ENCODE measurements at places on chromosomes 1 and 21.
A peak's percentile ranks its signal among the peaks of the same experiment; 100 is the strongest.

DNA sequence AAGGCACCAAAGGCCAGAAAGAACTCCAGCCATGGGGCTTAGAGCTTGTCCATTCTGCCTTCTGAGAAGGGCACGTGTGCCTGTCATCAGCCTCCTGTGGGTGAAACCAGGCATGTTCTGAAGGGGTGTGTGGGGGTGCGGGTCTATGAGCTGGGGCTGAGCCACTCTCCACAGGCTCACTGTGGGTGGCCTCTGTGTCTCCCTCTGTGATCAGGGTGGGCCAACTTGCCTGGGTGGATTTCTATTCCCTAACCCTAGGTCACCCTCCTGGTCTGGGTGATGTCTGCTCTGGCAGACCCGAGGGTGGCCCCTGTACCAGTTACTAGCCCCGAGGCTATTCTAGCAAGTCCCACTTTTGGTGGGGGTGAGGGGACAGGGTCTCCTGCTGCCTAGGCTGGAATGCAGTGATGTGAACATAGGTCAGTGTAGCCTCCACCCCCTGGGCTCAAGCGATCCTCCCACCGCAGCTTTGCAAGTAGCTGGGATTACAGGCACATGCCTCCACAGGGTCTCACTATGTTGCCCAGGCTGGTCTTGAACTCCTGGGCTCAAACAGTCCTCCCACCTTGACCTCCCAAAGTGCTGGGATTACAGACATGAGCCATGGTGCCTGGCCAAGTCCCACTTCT, 94.4 kb downstream of the TRIM11 start:
- no peak for DNase-seq

- no peak for DNase-seq
Measured at GRCh38 chr1:147762233-147763024, 2.0 kb upstream of the GJA5 start.

DNA sequence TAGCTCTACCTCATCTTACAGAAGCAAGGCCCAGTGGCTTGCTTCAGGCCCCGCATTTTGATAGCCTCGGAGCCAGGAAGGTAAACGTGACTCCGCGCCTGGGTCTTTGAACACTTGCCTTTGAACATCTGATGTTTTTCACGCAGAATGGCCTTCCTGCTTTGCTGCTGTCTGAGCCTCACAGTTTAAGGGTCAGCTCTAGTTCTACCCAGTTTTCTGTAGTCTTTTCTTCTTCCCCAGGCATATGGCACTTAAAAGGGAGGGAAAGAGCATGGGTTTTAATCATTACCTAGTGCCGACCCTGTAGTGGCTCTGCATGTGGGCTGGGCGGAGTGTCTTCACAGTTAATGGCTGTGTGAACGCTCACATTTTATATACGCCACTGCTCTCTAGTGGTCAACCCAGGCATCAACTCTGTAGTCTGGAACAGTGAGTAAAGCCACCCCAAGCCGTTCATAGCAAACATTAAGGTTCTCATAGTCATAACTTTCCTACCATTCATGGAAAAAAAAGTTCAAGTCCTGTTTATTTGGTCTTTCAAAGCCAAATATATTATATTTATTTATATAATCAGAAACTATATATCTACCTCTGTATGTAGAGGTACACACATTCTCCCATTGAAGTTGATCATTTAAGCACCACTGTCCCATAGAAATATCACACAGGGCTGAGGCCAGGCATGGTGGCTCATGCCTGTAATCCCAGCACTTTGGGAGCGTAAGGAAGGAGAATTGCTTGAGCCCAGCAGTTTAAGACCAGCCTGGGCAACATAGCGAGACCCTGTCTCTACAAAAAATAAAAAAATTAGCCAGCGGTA, 78.1 kb downstream of the IER5 start:
- peak; percentile 54 for DNase-seq

DNA sequence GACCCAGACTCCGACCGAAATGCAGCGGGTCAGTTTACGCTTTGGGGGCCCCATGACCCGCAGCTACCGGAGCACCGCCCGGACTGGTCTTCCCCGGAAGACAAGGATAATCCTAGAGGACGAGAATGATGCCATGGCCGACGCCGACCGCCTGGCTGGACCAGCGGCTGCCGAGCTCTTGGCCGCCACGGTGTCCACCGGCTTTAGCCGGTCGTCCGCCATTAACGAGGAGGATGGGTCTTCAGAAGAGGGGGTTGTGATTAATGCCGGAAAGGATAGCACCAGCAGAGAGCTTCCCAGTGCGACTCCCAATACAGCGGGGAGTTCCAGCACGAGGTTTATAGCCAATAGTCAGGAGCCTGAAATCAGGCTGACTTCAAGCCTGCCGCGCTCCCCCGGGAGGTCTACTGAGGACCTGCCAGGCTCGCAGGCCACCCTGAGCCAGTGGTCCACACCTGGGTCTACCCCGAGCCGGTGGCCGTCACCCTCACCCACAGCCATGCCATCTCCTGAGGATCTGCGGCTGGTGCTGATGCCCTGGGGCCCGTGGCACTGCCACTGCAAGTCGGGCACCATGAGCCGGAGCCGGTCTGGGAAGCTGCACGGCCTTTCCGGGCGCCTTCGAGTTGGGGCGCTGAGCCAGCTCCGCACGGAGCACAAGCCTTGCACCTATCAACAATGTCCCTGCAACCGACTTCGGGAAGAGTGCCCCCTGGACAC, 534 bp downstream of the C1orf56 start:
- DNase-seq: no peak

- DNase-seq: no peak
Measured at GRCh38 chr1:48005253-48006117, 8.3 kb upstream of the TRABD2B start.

DNA sequence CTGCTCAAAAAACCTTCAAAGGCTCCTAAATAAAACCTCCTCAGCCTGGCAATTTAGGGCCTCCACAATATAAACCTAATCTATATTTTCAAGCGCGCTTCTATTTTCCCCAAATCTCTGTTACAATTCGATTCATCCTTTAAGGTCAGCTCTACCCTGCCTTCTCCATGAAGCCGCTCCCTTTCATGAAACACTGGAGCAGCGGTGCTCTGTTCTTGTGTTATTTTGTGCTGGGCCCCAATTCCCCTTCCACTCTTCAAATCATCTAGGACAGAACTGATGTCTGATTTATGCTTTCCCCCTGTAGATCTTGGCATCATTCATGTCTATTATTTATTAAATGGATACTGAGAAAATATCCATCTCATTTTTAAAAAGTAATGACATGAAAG, 6.9 kb downstream of the ERRFI1 start:
- no peak for DNase-seq

DNA sequence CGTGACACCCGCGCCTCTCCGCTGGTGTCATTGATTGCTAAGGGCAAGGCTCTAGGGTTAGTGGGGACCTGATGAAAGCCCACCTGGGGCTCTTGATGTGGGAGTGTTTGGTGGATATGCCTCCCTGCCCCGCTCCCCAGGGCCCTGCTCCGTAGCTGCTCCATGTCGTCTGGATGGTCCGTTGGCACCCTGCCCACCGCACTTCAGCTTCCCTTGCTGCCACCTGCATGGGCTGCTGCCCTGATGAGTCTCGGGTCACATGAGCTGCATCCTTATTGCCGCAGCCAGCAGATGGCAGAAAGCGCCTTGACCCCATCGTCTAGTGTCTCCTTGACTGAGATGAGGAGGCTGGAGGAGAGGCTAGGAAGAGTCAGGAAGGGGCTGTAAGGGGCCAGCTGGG, 439.4 kb downstream of the CAMTA1 start:
- DNase-seq: no peak

DNA sequence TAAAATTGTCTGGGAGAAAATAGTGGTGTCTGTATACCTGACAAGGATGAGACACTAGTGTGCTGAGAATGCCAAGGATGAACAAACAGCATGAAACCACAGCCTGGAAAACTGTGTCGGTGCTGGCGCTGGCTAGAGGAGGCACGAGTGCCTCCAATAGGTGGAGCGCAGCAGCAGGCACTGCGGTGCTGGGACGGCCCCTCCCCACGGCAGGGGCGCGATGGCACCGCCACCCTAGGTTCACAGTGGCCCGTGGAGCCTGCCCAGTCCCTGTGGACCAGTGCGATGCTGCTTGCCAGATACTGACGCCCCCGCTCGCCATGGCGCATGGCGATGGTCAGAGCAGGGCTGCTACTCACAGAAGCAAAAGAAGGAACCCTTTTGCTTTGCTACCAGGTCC, 6.8 kb downstream of the CFAP410 start:
- no peak for DNase-seq

- DNase-seq: no peak
Measured at GRCh38 chr1:17674726-17675500, 80.2 kb upstream of the ACTL8 start.

DNA sequence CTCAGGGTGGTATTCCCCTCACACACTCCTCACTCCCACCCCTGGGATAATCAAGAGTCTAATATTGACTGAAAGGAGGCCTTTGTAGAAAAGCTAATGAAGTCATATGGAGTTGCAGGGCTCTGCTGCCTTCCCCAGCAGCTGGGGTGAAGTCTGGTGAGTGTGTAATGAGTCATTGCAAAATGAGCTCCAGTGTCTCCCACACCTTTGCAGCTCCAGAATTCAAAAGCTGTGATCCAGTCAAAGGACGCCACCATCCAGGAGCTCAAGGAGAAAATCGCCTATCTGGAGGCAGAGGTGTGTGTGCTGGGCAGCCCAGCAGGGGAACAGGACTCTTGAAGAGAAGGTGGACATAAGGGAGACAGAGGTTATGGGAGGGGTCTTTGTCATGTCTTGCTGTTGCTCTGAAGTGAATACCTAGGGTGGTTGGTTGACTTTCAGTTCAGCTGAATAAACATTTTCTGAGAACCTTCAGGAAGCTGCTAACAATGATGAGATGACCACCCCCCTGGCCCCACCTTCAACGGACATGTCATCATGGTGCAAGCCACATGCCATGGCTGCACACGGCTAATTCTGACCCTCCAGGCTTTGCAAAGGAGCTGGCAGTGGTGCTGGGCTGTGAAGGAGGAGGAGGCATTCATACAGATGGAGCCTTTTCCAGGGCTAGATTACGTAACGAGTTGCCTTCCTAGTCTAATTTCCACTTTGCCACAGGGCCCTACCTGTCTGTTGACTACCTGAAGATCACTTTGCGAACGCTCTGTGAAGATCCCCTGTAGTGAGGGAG, 32.2 kb upstream of the SNX27 start:
- DNase-seq: no peak

DNA sequence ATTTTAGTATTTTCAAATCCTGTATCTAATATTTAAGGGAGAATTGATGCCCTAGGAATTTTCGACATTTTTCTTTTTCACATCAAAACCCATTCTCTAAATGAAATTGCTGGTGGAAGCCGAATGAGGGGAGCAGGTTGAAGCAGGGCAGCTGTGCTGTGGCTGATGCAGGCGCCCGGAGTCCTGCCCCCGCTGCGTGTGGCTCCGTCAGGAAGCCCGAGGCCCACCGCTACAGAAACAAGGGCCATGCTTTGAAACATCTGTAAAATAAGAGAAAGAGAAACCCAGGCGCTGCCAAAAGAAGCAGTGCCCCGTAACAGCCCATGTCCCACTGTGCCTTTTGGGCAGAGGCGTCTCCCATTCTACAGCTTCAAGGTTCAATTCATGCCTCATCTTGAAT, 41.1 kb downstream of the TENT5C start:
- DNase-seq: no peak
